Activated T-cell treated with anti-CD3 and anti-CD28 coated beads for 48 hours (primary cell): ENCODE measurements at places on chromosomes 2 and 18.

DNA sequence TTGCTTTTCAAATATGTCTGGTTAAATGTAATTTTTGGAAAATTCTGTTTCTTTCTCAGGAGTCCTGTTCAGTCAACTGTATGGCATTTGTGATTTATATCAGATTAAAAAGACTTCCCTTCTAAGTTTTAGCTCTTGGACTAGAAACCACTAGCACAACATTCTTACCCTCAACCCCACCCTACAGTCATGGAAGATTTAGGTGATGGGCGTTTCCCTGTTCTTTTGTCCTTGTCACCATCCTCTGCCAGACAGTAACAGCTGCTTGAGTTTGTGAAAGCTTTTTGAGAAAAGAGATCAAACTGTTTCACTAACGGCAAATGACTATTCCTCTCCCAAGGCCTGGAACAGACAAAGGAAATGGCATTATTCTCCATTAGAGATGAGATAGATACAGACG, 31.8 kb downstream of the SERPINB5 start:
- no peak for DNase-seq

- DNase-seq: no peak
These were observed 133.8 kb upstream of the ARHGAP28 start for GRCh38 chr18:6595666-6596065.

- DNase-seq: no peak
These were observed 60.1 kb downstream of the PTPN4 start for GRCh38 chr2:119819846-119820245.

DNA sequence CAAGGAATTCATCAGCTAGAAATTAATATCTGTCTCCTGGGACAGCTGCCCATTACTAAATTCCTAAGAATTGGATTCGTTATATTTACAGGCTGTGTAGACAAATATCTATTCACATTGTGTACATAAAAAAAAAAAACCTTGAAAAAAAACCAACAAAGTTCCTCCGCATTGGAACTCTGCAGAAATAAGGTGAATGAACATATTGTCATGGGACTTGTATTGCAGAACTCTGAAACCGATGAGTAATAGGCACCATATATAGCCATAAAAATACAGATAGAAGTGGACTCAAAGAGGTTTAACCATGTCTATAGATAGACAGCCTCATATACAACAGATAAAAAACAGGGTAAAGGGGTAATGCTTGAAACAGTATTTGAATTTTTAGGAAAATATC, 909.9 kb upstream of the CHAC2 start:
- no peak for DNase-seq

- DNase-seq: no peak
These were observed 28.9 kb downstream of the NHEJ1 start for GRCh38 chr2:219131744-219132143.

GRCh38 chr2:98871506-98871905, 64.5 kb downstream of the CRACDL start:
- DNase-seq: no peak

DNA sequence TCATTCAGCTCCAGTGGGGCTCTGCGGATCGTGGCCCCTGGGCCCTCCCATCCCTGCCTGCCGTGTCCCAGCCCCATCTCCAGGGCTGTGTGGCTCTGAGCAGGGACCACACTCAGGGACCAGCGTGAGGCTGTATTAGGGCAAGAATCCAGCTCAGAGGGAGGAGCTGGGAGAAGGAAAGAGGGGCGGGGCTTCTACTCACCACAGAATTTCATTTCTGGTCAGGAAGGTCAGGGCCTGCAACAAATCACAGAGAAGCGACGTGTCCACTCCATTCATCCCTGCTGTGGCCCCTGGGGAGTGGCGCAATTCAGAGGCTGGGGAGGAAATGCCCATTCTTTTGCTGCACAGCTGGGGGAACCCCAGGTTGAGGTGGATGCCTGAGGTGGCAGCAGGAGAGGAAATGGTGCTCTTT, 828 bp downstream of the CIB4 start:
- DNase-seq: no peak

DNA sequence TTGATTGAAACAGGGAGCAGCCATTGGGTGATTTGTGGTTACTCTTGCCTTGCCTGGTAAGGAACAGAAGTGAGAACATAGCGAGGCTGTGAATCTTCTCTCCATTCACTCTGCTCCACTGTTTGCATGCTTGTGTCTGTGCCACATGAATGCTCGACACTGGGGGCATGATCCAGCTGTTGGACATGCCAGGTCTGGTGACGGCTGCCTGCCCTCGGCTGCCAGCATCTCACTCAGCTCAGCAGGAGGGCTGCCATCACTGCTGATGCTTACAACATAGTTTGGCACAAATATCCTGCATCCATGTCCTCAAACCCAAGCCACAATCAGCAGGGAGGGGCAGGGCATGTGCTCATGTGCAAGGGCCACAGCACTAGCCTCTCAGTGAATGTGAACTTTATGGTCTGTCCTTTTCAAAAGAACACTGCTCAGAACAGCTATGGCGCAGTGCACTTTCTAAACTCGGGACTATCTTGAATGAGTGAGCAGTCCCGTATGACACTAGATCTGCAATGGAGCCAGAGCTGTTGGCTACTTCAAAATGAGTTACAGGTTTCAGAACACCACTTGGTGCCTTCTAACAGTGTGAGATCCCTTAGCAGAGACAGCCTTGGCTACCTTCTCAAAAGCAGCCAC, 126.3 kb downstream of the NRP2 start:
- no peak for DNase-seq

- DNase-seq: no peak
These were observed 24.5 kb upstream of the LPIN2 start for GRCh38 chr18:3037423-3037915.

- peak; percentile 64 for DNase-seq
These were observed at the start of gene SP140 for GRCh38 chr2:230225486-230225885. Gene SP140 (plus strand): TSS chr2:230225736. CDS start chr2:230225845, 109 bp downstream.

DNA sequence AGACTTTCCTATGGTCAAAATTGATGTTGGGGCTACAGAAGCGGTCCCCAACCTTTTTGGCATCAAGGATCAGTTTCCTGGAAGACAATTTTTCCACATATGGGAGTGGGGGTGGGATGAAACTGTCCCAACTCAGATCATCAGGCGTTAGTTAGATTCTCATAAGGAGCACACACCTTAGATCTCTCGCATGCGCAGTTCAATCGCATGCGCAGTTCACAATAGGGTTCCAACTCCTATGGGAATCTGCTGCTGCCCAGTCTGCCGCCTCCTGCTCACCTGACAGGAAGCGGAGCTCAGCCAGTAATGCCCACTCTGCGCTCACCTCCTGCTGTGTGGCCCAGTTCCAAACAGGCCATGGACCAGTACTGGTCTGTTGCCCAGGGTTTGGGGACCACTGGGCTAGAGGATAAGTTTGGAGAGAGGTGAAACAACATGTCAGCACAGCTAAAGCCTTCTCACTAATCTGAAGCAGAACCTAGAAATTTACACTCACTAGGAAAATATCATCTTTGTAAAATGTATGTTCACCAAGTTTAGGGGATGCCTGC, 410.8 kb upstream of the ZNF804A start:
- no peak for DNase-seq

DNA sequence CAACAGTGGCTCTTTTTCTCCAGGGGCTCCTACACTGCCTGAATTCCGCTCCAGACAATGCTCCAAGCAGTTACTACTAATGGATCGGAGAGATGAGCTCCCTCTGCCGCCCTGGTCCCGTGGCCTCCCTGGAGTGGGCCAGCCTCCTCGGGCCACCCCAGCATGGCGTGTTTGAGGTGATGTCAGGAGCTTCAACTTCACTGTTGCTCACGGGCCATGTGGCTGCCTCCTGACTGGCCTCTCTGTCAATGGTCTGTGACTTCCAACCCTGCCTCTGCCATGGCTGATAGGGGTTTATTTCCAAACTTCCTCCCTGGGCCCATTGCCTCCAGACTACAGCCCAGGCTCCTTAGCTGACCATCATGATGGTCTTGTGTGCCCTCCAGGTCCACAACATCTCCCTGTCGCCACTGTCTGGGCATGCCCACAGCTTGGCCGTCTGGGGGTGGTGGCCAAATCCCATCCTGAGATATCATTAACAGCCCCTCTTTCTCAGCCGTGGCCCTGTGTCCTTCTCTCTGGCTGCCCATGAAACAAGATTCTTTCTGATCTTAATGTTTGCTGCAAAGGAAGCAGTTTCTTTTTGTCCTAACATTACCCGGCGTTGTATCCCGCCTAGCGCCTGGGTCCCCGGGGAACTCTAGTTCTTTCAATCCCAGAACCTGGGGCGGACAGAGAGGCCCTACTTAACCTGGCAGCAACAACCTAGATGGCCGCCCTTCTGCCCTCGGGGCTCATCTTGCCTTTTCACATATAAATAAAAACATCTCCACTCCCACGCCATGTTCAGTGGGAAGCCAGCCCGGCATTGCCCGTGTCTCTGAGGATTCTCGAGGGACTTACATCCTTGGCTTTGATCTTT, 38.1 kb downstream of the ATOH8 start:
- no peak for DNase-seq

DNA sequence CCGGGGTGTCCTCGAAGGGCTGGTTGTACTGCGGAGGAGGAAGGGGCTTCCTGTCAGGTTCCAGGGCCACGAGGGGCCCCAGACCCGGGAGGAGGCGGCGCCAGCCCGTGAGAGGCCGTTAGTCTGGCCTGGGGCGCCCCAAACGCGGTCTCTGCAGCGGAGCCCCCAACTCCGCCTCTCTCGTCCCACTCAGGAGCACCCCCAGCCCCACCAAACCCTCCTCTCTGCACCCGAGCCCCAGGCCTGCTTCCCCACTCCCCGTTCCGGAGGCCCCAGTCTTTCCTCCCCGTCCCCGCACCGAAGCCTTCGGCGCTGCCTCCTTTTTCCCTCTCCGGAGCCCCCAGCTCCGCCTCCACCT, 473 bp downstream of the HJURP start:
- DNase-seq: no peak

GRCh38 chr18:72652990-72653593, 109.0 kb upstream of the CBLN2 start:
- DNase-seq: peak; percentile 18

DNA sequence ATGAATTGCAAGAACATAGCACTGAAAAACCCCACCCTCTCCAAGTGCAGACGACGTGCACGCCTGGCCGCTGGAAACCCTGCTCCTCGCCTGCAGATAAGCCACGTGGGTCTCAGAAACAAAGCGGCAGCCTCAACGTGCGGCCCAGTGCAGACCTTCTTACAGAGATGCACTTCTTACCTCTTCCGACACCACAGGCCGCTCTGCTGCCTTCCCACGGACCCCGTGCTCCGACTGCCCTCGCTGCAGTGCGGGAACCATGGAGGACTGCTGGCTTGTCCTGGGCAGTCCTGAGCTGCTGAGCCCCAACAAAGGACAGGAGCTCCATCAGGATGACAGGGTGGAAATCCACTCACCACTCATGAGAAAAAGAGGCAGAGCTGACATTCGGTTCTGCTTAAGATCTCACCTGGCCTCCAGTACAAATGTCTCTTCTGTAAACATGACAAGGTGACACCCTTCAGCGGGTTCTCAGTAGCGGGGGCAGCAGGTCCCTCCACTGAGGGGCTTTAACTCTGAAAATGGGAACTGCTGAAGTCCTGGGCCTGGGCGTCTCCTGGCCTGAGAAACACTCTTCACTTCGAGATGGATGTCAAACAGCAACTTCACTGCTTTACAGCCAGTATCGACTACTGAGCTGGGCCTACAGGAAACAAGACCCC, 6.2 kb downstream of the COPS9 start:
- DNase-seq: no peak

- DNase-seq: no peak
These were observed 397.1 kb downstream of the ERBB4 start for GRCh38 chr2:212141499-212141898.

- no peak for DNase-seq
These were observed 96.2 kb downstream of the PDE1A start for GRCh38 chr2:182330451-182331305.

DNA sequence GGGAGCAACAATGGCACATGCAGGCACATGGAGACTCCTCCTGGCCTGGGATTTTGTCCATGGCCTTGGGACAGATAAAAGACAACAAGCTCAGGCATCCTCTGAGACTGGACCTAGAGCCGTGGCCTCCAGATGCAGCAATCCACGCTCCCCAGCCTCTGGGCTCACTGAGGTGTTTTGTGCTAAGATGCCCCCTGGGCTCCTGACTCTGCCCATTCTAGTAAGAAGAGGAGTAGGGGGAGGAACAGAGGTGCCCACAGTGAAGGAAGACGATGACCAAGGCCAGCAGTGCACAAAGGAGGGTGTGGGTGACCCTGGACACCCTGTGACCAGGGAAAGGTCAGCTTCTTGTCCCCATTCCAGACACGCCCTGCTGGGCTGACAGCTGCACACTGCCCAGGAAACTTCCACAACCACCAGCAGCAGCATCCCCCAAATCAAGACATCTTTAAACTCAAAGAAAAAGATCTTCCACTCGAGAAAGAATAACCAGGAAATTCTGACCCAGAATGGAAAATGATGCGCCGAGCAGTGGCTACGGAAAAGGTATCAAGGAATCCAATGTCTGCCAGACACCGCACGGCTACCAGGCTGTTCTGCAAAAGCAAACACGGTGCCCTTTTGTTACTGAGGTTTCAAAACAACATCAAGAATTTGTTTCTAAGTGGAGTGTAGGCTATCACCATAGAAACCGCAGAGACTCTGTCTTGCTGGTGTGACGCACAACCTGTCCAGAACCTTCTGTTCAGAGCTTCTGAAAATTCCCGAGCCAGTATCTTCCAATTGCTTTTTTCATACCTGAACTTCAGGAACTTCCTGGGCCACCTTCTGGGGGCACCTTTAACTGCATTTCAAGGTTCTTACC, 65.5 kb downstream of the ZNF516 start:
- DNase-seq: no peak

GRCh38 chr2:162126527-162126926, 25.5 kb downstream of the GCG start:
- DNase-seq: no peak

- no peak for DNase-seq
These were observed 69.1 kb downstream of the IRS1 start for GRCh38 chr2:226730481-226730880.

GRCh38 chr2:8472545-8473323, 209.1 kb upstream of the ID2 start:
- DNase-seq: no peak

DNA sequence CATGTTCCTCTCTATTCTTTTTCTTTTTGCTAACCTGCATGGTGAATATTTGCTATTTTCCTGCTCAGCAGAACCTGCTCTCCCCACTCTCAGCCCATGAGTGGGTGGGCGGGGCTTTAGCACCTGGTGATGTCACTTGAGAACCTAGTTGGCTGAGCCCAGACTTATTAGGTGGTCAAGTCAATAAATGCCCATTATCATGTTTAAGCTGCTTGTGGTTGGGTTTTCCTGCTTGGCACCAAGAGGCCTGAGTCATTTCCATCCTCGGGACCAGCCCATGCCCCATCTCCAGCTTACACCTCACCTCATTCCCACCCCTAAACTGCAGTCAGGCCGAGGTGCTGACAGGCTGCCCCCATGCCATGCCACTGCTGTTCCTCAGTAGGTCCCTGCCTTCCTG, 226.6 kb downstream of the ANKRD30B start:
- no peak for DNase-seq

GRCh38 chr2:12300019-12300602, 416.6 kb upstream of the TRIB2 start:
- no peak for DNase-seq

- DNase-seq: no peak
These were observed 43.1 kb upstream of the SLC39A10 start for GRCh38 chr2:195613922-195614321.

GRCh38 chr2:36568516-36569246, 29.3 kb downstream of the FEZ2 start:
- no peak for DNase-seq

GRCh38 chr2:82215212-82215611, 1910.7 kb upstream of the LRRTM1 start:
- DNase-seq: no peak

- DNase-seq: no peak
These were observed 555.5 kb downstream of the ARHGAP15 start for GRCh38 chr2:143684551-143685320.
